Brain (organoid and tissue), 16 donors: ENCODE measurements at places on chromosomes 5 and 9.

- DNase-seq: no peak
Measured at GRCh38 chr5:168552146-168552545, 23.0 kb downstream of the FBLL1 start.

DNA sequence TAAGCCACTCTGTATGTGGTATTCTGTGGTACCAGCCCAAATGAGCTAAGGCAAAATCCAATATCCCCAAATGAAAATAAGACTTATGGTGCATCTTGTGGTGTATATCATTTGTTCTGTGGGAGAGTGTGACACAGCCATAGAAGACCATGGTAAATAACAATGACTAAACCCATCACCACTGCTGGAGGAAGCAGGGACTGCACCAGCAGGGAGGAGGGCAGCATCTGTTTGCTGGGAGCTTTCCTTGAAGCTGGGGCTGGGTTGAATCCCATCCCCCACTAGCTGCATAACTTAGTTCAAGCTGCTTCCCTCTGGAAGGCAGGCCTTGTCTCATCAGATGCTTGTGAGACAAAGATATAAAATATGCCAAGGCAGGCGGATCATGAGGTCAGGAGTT is 14.2 kb downstream of the GADD45G start:
- no peak for DNase-seq

- DNase-seq: peak; percentile 11
Measured at GRCh38 chr5:65262096-65262495, 219.6 kb downstream of the ADAMTS6 start.

DNA sequence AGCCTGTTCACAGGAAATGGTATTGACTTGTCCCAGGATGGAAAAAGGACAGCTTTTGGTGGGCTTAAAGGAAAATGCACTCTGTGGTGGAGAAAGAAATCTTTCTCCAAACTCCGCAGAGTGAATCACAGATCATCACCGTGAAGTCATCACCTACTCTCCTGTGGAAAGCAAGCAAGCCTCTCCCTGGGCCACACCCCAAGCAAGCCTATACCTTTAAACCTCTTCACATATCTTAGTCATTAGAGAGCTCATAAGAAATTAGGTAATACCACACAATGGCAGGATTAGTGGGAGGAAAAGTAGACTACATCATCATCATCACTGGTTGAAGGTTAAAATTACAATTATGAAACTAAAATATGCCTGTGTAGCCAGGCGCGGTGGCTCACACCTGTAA is 23.2 kb downstream of the TLE1 start:
- no peak for DNase-seq

DNA sequence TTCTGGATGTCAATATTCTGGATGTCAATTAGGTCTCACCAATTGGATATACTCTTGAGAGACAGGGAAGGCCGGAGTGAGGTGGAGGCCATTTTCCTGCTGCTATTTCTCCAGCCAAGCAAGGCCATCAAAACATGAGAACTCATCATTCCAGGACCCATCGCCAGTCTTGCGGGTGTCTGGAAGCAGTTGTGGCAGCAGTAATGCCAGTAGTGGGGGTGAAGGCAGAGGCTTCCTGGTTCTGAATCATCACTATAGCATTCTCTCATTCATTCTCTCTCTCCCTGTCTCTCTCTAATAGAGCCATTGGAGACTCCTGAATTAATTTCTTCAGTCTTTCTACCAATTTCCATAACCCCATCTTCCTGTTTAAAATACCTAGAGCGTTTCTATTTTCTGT is 71.8 kb downstream of the EGFLAM start:
- DNase-seq: no peak

DNA sequence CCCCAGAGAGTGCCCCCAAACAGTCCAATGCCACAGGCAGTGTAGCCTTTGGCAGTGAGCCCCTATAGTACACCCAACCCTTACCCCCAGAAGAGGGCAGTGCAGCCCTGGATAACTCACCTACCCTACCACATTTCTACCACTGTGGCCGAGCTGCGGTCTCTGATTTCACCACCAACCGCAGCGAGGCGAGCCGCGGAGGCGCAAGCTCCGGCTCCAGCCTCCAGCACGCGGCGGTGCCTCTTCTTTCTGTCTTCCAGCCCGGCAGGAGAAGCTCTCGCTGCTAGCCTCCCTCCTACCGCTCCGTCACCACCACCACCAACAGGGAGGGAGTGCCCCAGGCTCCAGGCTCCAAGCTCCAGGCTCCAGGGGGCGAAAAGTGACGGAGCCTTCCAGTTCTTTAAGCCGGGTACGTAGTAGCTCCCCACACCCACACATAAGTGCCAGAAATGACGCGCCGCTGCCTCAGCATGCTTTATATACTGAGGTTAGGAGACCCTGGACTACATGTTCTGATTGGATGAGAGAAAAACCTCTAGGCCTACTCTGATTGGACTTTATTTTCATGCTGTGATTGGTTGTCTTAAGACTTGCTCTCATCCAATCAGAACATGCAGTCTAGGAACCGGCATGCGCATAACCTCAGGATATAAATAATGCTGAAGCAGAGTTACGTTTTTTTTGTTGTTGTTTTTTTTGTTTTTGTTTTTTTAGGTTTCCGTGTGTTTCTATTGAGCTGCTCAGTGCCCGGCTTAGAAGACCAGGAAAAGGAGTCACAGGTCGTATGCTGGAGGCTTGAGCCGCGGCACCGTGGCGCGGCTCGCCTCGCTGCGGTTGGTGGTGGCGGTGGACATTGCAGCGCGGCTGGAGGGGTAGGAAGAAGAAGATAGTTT is at the start of gene PCAT7:
Gene PCAT7, plus strand, starts transcription at position 645 of the 893 bp plus-strand sequence.
- DNase-seq: no peak

DNA sequence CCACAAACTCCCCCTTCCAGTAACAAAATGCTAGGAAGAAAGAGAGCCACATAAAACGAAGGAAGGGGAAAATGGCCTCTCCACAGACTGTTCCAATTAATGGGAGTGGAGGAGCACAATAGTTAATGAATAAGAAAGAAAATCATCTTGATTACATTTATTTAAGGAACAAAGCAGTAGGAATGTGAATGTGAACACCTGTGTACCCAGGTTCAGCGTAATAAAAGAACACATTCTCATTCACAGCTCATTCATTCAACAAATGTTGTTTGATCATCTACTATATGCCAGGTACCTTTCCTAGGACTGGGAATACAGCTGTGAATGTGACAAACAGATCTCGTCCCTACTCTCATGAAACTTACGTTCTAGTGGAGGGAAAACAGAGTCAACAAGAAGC is 35.7 kb downstream of the SIL1 start:
- DNase-seq: no peak

DNA sequence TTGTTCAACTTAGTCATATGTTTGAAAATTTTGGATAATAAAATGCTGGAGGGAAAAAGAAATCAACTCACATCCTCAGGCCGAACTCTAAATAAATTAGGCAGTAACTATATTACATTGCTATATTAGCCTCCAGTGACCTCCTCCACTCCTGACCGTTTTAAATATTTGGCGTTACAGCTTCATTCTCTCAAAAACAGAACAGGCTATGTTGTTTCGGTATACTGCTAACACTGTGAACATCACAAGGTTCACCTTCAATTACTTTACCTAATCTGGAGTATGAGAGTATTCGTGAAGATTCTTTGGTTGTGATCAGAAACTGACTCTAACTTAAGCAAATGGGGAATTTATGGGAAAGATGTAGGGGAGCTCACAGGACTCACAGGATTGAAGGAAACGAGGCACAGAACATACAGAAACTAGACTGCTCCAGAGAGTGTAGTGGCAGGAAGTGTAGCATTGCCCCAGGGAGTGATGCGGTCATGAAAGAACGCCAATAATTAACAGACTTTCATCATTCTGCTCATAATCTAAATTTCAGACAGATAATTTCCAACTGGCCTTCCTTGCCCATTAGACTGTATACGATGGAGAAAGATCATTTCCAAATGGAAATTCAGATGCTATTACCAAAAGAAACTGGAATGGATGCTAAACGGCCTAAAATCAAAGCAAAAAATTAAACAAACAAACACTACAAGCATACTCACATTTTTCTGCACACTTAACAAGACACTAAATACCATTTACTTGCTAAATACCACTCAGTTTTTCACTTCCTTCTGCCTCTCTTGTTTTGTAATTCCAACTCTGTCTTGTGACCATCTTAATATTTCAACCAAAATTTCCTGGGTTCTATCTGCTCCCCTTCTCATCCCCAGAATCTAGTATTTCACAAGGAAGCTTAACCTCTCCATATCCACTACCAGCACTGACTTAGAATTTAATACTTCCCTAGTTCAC is 110.1 kb upstream of the LPAR1 start:
- no peak for DNase-seq

DNA sequence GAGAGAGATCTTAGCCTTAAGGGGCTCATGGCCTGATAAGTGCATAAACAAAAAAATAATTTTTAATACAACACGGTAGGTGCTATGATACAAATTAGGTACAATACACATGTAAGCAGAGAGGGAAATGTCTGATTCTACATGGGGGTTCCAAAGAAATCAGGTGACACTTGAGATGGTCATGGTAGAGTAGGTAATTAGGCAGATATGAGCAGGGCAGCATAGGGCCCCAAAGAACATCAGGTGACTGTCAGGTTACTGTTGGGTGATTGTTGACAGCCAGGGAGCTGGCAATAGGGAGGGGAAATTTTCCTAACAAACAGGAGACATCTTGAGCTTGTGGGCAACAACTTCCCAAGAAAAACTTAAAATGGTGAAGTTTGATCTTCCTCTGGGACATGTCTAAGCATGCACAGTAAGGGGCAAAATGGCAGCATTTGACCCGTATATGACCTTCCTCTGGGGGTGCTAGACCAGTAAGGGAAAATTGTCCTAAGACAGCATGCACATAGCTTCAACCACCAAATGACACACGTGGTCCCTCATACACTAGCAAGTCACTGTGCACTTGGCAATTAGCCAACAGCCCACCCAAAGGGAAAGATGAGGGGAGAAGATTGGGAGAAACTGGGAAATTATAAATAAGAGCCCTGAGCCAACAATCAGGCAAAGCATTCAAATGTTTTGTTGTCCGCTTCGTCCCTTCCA is 37.3 kb upstream of the TENT4A start:
- DNase-seq: no peak

- DNase-seq: no peak
Measured at GRCh38 chr5:79829260-79829659, 139.6 kb downstream of the CMYA5 start.

DNA sequence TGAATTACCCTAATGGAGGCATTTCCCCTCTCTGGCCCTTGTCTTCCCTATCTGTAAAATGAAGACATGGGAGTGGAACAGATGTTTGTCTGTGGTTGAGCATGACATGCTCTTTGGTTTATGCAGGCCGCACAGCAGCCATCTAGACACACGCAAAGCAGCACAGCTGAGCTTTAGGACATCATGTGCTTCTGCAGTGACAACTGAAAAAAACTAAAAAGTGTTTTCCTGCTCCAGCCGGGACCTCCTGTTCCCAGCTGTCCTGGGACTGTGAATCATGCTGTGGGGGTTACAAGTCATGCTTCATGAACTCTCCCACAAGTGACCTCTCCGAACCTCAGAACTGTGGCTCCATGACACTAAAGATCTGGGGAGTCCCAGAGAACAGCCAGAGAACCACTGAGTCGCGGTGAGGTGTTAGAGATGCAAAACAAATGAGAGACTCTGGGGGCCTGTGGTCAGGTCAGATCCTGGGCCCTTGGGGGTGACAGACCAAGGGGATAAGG is 1.7 kb downstream of the SMIM3 start:
- DNase-seq: no peak

DNA sequence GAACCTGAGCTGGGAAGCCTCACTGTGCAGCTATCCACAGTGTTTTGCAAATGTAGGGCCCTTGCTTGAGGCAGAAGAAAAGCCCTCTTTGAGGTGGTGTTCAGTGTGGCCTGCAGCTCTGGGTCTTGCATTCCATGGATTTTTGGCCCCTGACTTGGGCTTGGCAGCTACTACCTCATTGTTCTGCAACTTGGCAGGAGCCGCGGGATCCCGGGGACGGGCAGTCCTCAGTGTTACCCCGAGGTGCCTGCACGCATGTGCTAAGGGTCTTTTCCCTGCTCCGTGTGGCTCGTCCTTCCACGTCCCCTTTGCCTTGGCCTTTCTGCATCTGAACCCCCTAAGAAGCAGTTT is 39.8 kb downstream of the NEK6 start:
- DNase-seq: no peak

DNA sequence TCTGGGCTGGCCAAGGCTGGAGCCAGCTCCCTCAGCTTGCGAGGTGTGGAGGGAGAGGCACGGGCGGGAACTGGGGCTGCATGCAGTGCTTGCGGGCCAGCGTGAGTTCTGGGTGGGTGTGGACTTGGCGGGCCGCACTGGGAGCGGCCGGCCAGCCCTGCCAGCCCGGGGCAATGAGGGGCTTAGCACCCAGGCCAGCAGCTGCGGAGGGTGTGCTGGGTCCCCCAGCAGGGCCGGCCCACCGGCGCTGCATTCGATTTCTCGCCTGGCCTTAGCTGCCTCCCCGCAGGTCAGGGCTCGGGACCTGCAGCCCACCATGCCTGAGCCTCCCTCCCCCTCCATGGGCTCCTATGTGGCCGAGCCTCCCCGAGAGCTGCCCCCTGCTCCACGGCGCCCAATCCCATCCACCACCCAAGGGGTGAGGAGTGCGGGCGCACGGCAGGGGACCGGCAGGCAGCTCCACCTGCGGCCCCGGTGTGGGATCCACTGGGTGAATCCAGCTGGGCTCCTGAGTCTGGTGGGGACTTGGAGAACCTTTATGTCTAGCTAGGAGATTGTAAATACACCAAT is 302.6 kb upstream of the ADAMTS16 start:
- DNase-seq: no peak

DNA sequence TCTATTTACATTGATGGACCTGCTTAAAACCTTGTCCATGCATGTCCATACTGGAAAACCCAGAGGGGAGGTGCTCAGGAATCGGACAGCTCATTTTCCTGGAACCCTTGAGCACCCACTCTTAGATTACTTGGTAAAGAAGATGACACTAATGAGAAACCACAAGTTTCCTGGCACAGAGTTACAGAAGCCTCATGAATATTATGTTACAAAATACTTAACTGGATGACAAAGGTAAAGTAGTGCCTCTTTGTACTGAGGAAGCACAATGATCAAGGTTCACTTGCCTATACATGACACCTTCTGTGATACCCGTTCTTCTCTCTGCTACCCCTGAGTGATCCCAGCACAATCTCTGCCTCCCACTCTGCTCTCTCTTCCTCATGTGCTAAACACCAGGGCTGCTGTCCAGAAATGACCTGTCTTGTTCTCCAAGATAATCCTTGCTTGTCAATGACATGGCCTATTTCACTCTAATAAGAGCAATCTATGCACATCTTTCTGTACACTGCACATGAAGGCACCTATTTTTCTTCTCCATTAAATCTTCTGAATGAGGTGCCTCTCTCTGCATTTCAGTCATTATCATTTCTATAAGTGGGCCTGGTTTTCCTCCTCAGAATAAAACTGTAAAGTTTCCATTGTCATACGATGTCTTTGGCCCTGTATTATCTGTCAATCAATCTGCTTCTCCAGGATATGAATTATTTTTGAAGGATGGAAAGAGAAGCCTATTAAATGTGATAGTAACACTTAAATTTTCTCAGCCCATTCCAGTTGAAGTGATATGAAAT is 684.0 kb upstream of the ACO1 start:
- DNase-seq: no peak
